ENCODE measurements at places on chromosomes 11 and 22.

- peak; percentile 76 for DNase-seq
Observed at GRCh38 chr11:33065445-33066178, 26.2 kb downstream of the TCP11L1 start.

- DNase-seq: no peak
Observed at GRCh38 chr11:2809854-2810253, 75.7 kb downstream of the CDKN1C start.

DNA sequence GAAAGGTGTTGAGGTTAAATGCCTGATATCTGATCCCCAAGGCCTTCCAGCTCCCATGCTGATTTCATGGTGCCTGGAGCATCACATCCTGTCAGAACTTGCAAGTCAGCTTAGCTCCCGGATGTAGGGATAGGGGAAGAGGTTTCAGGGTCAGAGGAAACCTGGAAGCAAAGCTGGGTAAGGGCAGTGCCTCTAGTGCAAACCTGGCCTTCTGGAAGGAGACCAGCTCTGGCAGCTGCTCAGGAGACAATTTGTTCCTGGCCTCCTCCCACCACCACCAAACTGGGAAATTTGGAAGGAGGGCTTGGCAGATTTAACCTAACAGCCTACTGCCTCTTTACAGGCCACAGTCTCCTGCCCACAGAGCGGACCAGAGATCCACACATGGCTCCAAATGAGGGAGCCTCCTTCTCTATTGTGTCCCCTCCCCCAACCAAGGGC lies 9.2 kb upstream of the TSKU start:
- no peak for DNase-seq

DNA sequence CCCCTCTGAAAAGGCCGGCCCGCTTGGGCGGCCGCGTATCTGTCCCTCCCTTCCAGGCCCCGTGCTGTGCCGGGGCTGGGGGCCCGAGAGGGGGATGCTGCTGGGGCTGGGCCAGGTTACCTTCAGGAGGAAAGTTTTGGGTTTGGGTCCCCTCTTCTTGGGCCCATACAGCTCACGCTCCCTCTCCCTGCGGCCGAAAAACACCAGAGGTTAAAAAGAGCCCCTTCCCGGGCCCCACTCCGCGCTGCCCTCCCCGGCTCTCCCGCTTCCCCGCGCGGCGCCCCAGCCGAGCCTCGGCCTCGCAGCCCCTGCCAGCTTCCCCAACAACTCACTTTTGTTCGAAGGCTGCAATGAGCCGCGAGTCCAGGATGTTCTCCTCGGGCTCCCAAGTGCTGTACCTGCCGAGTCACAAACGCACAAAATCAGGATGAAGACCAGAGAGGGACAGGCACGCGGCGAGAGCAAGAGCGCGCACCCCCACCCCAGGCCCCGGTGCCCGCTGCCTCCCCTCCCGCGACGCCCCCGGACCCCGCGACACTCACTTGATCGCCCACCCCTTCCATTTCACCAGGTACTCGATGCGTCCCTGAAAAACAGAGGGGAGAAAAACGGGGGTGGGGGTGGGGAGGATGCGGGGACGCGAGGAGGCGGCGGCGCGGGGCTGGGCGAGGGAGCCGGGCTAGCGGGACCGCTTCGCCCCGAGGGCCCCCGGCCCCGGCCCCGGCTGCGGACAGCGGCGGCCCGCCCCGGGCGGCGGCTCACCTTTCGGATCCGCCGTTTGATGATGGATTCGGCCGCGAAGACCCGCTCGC lies 450 bp downstream of the CBX6 start:
- DNase-seq: no peak

GRCh38 chr11:125517116-125517770 lies 21.2 kb upstream of the FEZ1 start:
- DNase-seq: no peak

- no peak for DNase-seq
Observed at GRCh38 chr22:19844377-19845053, 10.2 kb downstream of the GNB1L start.

DNA sequence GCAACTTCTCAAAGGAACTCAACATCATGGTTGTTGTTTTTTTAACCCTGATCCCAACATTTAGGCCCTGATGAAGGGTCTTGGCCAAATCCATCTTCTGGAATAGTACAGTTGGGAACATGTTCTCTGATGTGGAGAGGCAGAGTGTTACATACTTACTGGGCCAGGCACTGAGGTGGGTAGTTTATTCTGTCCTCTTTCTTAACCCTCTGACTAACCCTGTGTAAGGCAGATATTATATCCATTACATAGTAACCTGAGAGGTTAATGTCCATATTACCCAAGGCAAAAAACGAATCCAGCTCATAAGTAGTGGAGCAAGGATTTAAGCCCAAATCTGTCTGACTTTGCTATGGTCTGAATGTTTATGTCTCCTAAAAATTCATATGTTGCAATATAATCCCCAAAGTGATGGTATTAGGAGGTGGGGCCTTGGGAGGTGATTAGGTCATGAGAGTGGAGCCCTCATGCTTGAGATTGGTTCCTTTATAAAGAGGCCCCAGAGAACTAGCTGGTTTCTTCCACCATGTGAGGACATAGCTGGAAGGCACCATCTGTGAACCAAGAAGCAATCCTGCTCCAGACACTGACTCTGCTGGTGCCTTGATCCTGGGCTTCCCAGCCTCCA lies 16.3 kb downstream of the PPFIBP2 start:
- no peak for DNase-seq

DNA sequence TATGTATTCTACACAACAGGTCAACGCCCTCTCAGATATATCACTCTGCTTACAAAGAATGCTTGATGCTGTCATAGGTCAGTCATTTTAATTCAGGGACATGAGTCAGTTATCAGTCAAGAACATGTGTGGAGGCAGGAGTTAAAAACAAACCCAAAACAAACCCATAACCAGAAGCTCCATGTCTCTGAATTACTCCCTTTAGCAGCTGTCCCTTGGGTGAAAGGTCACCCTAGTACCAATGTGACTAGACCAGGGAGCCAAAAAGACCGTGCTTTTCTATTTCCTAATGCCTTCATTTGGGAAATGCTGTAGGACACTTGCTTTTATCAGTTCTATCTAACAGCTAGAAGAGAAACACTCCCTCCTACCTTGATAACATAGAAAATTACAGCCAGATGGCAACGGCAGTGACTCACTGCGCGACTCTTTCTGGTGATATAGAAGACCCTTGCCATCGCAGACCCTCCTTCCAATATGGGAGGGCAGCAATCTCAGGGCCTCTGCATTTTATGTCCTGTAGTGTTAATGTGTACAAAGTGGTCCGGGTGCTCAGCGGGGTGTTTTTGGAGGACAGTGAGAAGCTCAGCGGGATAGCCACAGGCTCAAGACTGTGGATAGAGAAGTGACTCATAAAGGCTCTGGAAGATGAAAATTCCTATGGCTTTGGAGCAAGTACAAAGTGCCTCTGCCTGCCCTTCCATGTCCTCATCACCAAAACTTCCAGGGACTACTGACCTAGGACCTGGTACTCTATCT lies 24.8 kb downstream of the APOL5 start:
- DNase-seq: no peak

- DNase-seq: no peak
Observed at GRCh38 chr11:132626446-132626845, 905.9 kb downstream of the OPCML start.

DNA sequence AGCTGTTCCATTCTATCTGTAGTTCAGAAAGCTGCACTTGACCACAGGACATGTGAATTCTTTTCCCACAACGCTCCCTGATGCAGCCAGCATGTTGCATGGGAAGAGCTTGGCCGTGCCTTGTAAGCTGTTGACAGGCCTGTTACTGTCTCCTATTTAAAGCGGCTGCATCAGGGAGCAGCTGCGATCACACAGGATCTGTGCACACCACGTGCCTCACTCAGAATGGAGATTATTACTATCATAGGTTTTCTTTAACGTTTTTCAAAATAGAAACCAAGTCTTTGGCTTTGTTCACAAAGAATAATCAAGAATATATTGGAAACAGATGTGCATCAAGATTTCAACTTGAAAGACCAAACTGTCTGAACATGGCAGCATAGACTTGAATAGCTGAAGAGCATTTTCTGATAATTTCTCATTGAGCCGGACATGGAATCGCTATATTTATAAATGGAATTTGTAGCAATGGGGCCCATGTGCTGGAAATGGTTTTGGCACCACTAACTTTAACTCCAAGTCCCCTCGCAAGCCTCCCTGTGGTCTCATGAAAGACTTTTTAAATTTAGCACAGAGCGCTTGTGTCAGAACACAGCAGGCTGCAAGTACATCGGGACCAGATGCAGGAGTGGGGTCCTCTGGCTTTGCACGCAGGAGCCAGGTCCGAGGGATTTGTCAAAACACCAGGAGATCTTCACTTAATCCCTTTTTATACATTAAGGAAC lies 40.8 kb upstream of the MYO18B start:
- no peak for DNase-seq

GRCh38 chr11:28528217-28528616 lies 420.0 kb downstream of the METTL15 start:
- DNase-seq: no peak

DNA sequence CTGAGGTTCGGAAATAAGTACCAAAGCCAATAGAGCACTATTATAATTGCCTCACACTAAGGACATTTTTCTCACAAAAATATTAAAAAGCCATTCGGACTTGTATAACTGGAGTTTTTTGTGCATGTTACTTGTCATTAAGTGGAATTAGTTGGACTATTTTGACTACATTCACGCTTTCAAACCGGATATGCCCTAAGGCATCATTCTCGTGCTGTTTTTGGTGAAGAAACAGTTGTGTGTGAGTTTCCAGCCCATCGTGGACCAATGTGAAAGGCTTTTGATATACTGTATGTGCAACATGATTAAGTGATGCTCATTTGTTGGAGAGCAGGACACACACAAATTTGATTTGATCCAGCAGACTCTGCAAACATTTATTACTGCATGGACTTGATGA lies 192.8 kb downstream of the PGR start:
- DNase-seq: no peak

DNA sequence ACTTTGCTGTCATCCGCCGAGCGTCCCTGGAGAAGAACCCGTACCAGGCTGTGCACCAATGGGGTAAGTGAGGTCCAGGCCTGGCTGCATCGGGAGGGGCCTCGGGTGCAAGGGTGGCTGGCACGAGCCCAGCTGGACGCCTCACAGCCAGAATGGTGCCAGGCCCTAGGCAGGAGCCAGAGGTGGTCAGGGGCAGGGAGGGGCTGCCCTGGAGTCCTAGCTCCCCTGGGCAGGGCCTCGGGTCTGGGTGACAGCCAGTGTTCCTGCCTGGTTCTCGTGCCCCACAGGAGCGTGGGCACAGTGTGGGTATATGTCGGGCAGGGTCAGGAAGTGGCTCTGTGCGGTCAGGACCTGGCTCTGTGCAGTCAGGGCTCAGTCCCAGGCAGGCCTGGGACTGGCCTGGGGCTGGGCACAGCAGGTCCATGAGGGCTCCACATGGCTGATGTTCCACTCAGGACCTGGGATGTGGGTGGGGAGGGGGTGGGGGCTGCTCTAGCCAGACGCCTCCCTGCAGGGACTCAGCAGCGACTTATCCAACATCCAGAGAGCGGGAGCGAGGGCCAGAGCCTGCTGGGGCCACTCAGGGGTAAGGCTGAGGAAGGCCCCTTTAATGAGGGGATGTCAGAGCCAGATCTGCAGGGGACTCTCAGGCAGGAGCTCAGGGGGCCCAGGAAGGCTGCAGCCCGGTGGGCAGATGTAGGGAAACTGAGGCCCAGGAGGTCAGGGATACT lies 1.2 kb downstream of the TSPAN32 start:
- DNase-seq: no peak
